ENCODE measurements at places on chromosomes 1 and 21. TPM values are rescaled to one million over a fixed set of nuclear protein-coding genes. Genes with fewer than 3 reads are reported as not detected.

DNA sequence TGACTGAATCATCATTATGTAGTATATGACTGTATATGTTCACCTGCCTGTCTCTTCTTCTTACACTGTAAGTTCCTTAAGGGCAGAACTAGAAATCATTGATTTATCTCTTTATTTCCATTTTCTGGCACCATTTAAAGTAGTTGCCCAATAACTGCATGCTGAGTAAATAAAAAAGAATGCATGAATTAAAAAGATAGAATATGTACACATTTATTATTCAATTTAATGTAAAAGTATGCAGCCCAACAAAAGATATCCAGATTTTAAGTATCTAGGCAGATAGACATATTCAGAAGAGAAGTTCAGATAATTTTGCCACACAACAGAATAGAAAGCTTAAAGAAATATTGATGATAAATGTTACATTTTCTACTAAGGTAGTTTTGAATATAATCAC is 1244.6 kb upstream of the ADGRL4 start:
- no peak for DNase-seq

LORICRIN gene
- not detected for total RNA-seq

GRCh38 chr21:36430841-36431240 is 45.6 kb downstream of the CHAF1B start:
- no peak for DNase-seq

NMNAT2 gene
- total RNA-seq, result not detected

GRCh38 chr21:45213392-45213791 is 74.3 kb downstream of the POFUT2 start:
- DNase-seq, result no peak

DNA sequence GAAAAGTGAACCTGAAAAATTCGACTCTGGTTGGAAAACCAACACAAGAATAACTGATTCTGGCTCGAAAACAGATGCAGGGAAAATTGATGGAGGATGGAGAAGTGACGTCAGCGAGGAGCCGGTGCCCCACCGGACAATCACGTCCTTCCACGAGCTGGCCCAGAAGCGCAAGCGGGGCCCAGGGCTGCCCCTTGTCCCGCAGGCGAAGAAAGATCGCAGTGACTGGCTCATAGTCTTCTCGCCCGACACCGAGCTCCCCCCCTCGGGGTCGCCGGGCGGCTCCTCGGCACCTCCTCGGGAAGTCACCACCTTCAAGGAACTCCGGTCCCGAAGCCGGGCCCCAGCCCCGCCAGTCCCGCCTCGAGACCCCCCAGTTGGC is 1.9 kb downstream of the RUSC1 start:
- DNase-seq, result peak; percentile 20

DNA sequence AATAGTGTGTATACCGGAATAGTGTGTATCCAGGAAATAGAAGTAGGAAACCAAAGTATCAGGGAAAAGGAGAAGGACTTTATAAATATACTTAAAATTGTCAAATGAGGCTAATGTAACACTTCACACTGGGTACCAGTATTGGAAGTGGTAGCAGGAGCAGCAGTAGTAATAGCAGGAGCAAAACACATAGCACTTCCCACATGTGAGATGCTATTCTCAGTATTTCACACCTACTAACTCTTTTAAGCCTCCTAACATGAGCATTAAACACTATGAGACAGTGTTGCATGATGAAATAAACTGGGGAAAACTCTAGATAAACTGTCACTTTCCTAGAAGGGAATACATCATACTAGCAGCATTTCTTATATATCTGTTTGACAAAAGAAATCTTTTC is 376.7 kb downstream of the VAV3 start:
- DNase-seq, result no peak

DNA sequence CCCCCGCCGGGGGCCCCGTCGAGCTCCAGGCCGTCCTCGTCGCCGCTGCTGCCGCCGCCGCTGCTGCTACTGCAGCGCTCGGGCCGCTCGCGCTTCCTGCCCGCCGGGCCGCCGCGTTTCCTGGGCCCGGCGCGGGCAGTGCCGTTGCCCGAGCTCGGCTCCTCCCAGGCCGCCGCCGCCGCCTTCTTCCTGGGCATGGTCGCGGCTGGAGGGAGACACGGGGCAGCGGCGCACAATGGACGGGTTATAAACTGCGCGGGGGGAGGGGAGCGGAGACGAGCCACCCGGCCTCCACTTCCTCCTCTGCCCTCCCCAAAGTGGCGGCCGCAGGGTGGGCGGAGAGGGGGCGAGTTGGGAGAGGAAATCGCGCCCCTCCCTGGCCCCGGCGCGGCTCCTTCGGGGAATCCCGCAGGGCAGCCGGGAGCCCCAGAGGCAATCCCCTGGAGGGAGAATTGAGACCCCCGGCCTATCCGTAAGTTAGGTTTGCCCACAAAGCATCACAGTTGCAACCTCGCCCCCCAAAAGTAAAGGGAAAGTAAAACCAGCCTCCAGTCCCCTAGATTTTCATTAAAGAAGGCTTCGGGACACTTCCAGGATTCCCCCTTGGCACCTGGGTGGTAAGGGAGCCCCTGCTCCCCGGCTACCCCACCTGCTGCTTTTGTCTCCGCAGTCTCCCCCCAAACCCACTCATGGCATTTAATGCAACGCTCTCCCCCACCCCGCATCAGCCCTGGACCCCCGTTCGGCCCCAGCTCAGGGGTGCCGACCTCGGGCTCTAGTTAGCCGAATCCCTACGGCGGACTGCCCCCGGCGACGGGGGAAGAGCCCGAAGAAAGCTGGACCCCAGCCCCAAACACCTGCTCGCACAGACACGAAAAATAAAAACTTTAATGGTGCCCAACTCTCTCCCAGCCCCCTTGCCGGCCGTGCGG is 893 bp downstream of the RCC2 start:
- DNase-seq, result peak; percentile 83

DNA sequence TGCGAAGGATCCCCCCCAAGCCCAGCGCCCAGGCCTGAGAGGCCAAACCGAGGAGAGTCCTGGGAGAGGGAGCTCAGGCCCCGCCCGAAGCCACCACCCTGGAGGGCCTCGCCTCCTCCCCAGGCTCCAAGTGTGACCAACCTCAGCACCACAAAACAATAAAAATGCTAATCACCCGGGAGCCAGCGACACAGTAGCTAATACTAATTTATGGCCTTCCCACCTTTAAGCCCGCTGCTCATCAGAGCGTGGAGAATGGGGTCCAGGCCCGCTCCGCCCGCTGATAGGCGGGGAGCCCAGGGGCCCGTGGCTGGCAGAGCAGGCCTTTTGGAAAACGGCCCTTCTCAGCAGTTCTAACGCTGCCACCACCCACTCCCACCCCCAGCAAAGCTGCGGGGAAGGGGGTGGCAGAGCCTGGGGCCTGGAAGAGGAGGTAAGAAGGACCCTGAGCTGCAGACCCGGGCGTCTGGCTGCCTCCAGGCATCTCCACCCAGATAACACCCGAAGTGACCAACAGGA is 20.4 kb upstream of the TAS1R2 start:
- no peak for DNase-seq
